H7 (cell line): ENCODE measurements at places on chromosomes 4 and X. TPM values are rescaled to one million over a fixed set of nuclear protein-coding genes. Genes with fewer than 3 reads are reported as not detected.

SLITRK4 gene
- total RNA-seq, result 9.9 and 12.7 TPM in 2 replicates

DCLK2 gene
- total RNA-seq, result 0.31 and 0.74 TPM in 2 replicates

F8A1 gene
- 8.2 and 8.4 TPM in 2 replicates for total RNA-seq

GPR50 gene
- total RNA-seq, result 0.55 and 1.5 TPM in 2 replicates

REPS2 gene
- total RNA-seq, result 0.31 and 1.1 TPM in 2 replicates
